Activated CD4-positive, alpha-beta T cell treated with anti-CD3 and anti-CD28 coated beads, Interleukin-2, amount 50 U/mL, for 1 hour (primary cell): ENCODE measurements at places on chromosomes 3 and 15.
A peak's percentile ranks its signal among the peaks of the same experiment; 100 is the strongest.

DNA sequence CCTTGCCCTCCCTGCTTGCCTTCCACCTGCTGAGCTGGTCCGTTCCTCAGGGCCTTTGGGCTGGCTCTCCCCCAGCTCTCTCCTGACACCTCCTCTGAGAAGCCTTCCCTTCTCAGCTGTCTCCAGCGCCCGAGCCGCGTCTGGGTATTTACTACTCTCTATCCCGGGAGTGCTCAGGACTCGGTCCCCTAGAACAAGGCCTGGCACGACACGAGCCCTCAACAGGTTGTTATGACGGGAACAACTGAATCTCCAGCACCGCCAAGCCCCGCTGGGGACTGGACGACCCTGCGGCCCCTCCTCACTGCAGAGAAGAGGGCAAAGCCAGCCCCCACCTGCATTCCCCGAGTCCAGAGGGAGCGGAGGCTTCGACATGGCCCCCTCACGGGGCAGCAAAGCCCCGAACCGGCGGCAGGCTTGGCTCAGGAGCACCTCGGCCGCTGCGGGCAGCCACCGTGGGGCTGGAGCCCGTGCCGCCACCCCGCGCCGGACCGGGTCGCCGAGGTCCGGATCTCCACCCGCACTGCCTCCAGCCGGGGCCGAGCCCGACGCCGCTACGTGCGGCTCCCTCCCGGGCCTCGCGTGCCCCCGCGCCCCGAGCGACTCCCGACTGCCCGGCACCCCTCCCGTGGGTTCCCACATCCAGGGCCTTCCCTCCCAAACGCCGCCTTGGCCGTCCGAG, 792 bp downstream of the TPRA1 start:
- DNase-seq = no peak

DNA sequence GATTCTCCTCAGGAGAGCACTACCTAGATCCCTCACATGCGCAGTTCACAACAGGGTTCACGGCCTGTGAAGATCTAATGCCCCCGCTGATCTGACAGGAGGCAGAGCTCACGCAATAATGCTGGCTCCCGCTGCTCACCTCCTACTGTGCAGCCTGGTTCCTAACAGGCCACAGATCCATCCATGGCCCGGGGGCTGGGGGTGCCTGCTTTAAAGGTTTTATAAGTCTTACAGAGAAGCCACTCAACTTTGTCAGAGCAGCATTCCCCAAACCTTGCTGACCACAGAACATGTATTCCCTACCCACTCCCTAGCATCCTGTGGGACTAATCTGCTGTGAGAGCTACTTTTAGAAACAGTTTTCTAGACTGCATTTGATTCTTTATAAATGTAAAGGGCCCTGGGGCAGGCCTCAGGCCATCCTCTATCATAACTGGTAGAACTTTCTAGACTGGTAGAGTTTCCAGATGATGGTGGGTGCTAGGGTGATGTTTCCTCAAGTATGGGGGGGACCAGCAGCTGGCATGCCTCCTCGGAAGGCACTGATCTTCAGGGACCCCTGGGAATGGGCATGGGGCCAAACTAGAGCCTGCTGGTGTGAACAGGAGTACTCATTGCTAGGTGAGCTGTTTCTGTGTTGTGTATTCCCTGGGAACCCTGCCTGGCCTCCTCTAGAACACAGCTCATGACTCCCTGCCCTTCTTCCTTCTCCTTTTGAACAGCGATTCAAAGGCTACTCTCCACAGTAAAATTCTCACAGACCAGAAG, 25.7 kb upstream of the RAD18 start:
- no peak for DNase-seq

DNA sequence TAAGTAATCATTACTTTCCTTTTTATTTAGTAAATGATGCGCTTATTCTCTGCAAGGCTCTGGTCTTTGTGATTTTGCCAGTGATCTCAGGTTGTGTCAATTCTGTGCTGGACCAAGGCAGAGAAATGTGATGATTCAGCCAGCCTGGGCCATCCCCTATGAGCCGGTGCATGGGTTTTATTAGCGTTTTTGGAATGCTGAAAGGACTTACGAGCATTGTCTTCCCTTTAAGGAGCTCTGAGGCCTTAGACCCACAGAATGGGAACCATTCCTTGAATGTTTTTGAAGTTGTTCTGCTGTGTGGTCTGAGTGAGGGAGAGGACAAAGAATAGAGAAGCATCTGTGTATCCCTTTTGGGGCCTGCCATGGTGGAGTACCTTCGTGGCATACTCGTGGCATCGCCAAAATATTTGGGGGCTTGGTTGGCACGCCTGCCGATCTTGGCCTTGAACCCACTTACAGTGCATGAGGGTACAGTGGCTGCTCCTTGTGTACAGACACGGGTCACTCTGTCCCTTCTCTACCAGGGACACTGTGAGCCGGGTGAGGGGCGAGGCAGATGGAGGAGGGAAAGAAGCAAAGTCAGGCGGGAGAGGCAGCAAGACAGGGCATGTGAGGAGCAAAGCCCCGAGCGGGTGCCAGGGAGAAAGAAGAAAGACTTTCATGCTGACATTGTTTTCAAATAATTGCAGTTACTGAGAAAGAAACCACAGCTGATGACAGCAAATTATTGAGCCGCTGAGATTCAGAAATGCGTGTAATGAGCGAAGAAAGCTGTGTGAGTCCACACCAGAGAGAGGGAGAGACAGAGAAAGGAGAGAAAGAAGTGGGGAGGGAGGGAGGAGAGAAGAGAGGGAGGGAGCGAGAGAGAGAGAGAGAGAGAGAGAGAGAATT, 269.4 kb upstream of the RGMA start:
- DNase-seq = no peak

GRCh38 chr15:81889485-81889881, 156.3 kb downstream of the MEX3B start:
- no peak for DNase-seq

GRCh38 chr3:187046033-187046432, 93.3 kb downstream of the RPL39L start:
- no peak for DNase-seq

DNA sequence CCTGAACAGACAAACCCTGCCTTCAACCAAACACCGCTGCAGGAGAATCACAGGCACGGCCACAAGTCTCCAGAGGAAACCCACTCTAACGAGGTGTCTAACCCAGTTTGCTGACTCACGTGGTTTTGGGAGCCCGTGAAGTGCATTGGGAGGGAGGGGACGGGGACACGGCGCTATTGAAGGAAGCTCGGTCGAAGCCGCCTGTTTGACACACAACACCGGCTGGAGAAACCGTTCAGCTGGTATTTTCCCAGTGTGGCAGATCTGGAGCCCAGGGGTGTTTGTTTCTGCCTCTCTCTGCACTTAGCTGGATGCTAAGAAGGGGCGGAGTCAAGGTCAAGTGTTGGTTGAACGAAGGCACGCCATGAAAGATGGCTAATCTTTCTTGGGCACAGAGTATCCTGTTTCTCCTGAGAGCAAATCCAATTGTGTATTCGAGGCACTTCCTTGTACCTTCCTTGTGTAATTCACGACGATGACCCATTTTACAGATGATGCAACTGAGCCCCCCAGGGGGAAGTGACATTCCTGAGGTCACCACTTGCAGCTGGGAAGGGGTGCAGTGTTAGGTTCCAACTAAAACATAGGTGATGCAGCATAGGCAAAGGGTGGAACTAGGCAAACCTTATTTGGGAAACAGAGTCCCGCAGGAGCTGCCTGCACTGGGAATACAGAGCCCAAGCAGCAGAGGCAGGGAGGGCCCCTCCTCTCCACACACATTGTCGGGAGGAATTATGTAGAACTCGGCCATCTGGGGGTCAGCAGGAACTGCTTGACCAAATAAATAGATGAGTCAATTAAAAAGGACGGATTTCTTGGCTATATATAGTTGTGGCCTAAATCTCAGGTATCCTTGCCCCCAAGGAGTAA, 22.5 kb downstream of the SLC6A6 start:
- peak; percentile 51 for DNase-seq
